ENCODE measurements at places on chromosomes 11 and 22.

DNA sequence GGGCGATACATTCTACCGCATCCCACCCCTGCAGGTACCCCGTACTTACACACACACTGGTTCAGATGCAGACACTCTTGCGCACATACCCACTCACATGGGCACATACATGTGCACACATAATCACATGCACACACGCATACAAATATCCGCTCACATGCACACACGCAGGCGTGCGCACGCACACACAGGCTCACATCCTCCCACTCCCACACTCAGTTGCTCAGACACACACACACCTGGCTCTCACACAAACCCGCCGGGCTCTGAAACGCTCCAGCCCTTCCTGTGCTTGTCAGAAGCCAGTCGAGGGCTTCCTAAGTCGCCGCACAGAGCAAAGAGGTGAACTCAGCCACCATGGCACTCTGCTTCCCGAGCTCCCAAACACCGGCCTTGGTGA lies 164.5 kb downstream of the CRYBB2 start:
- no peak for DNase-seq

GRCh38 chr11:17543041-17543440 lies 1.2 kb downstream of the USH1C start:
- no peak for DNase-seq

GRCh38 chr11:111367411-111368284 lies 11.4 kb downstream of the POU2AF1 start:
- DNase-seq = no peak

DNA sequence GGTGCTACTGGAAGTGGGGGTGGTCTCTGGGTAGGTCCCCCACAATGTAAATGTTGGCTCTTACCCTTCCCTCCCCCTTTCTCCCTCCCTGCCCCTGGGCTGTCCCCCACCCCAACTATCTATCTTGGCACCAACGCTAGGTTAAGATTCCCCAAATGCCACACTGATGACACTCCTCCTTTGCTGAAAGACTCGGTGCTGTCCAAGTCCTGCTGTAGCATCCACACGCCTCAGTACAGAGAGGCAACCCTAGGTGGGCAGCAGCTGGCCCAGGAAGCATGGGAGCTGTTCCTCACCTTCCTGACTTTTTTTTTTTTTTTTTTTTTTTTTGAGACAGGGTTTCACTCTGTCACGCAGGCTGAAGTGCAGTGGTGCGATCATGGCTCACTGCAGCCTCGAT lies 3.4 kb upstream of the KCTD17 start:
- no peak for DNase-seq

DNA sequence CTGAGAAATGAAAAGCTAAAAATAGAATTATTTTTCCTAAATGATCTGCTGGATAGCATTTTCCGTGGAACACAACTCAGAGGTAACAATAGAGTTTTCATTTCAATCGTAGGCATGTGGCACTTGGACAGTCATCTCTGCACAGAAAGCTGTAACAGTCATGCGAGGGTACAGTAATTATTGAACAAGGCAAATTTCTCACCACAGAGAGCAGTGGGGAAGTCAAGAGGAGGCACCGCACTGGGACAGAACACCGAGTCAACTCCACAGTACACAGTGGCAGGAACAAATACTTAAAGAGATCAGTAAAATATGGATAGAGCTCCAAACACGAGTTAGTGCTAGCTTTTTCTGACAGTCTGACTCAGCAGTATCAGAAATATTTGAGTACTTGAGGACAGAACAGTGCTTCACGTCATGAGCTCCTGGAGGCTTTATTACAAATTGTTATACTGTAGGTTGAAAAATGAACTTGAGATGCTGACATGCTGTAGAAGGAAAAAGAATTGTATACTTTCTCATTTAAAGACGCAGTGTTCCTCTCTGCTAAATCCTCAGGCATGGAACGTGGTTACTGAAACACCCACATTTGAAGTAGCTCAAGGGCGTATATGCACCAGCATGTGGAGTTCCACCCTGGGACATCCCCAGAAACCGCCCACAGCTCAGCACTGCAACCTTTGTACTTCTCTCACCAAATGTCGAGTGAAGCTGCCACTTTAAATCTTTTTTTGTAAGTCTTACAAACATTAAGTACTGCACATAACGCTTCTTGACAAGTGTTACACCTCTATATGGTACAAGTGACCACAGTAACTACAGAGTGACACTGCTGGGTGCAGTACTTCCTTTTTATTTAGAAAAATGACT lies 27.4 kb upstream of the YPEL1 start:
- no peak for DNase-seq

DNA sequence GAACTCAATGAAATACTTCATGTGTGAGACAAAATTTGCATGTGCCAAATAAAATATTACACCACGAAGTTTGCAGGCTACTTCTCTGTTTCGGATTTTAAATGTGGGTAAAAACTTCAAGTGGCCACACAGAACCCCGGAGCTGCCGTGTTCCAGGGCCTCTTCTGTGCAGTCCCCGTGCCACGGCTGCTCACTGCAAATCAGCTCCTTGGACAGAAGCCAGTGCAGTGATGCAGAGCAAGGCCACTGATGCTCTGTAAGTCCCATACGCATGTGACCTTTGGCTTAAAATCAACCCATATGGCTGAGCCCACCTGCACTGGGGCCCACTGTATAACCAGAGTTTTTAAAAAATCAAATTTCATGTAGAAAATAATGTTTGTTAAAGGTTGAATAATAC lies 1309.4 kb downstream of the TBC1D22A start:
- DNase-seq = no peak

DNA sequence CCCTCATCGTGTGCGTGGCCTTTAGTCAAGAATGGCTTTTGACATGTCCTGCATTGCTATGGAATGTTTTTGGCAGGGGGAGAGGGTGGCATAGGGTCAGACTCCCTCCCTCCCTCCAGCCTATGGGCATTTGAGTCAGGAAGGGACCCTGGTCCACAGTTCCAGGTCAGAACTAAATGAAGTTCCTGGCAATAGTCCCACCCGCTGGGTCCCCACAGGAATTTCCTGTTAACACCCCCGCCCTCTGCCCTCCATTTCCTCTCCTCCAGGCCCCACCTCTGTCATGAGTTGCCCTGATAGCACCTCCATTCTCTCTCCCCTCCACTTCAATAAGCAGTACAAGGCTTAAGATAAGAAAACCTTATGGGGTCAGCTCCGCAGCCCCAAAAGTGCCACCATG lies 40.8 kb upstream of the LMO2 start:
- no peak for DNase-seq

DNA sequence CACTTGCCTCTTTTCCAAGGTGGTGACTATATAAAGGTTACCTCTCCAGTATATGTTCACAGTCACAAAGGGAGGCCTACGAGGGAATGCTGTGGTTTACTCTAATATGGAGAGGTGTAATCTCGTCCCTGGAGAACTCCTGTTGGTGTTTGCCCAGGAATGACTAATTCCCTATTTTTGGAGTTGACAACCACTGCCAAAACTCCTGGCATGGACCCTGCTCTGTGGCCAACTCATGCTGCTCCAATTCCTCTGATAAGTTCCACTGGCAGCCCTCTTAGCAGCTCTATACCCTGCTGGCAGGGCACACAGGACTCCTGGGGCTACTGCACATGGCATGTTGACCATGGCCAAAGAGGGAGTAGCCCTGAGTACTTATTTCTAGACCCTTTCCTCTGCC lies 418.7 kb upstream of the ANO5 start:
- no peak for DNase-seq
